Vagina (tissue), 2 donors: ENCODE measurements at places on chromosomes 12 and 14.
A peak's percentile ranks its signal among the peaks of the same experiment; 100 is the strongest.

DNA sequence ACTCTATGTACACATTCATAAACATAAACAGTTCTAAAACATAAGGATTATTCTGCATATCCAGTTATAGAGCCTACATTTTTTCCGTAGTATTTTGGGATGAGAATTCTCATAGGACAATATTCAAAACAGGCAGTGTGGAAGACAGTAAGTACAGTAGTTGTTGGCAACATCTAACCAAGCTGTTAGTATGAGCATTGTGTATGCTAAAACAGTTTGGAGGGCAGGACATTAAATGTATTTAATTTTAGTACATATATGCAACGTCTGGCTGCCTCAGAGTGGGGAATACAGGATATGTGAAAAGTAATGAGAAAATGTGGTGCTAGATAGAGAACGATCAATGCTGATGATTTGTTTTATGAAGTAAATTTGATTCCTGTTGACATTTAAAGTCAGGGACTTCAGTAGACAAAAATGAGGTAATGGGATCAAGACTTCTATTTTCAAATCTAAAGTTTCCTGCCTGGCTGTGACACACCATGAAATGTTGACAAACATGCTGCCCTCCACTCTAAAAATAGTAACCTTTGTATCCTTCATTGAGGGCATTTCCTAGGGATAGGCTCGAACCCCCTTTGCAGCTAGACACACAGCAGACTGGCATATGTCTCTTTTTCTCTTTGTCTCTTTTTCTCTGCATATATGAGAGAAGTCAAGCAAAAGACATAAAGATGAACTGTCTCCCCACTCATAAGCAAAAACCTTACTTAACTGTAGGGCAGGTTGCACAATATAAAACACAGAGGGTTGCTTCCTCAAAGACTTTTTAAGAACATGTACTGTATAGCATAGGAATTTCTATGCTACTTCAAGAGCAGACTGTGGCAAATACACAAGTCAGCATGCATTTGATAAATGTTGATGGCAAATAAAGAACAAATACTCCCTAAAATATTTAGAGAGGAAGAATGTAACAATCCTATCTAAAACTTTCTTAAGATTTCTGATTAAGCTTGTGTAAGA lies 75.5 kb upstream of the GTF2A1 start:
- no peak for DNase-seq

DNA sequence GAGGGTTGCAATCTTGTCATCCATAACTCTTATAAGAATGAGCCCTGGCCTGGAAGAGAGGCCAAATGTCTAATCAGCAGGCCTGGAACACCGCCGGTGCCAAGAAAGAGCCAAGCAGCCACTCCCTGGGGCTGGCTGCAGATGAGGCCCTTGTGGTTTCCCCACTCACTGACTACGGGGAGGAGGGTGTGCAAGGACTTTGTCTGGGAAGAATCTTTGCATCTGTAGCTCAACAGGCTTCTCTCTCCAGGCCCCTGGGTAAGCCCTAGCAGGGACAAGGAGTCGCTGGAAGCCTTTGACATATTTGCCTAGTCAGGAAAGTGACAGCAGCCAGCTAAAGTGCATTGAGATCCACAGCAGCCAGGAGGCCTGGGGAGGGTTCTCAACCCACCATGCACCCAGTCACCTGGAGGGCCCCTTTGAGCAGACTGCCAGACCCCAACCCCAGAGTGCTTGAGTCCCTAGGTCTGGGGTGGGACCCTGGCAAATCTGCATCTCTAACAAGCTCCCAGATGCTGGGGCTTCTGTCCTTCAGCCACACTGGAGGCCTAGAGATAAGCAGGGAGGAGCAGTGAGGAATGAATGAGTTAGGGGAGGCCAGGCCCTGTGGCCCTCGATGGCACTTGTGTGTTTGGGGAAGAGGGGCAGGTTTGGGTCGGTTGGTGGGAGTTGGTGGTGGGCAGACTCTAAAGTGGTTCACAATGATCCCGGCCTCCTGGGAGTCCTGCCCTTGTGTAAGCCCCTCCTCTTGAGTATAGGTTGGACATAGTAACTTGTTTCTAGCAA lies 13.9 kb upstream of the LRTM2 start:
- DNase-seq: no peak

DNA sequence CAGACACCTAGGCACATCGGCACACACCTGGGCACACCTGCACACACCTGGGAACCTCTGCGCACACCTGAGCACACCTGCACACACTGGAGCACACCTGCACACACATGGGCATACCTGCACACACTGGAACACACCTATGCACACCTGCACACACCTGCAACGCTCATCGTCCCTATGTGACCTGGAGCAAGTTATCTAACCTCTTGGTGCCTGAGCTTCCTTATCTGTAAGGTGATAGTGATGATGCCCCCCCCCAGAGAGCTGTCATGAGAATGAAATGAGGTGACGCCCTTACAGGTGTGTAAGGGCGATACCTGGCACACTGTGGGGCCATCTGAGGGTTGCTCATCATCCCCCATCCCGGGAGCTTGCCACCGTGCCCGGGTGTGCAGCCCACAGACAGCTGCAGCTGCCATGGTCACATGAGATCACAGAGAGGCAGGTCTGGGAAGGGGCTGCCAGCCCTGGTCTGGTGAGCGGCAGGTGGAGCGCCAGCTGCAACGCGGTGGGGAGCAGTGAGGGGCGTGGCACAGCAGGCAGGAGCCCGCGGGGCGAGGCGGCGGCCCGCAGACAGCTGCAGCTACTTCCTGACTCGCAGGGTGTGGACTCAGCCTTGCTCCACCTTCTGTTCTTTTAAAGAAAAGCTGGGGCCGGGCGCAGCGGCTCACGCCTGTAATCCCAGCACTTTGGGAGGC lies 59.9 kb upstream of the FBRSL1 start:
- no peak for DNase-seq

GRCh38 chr12:92558806-92559205 lies 144.0 kb upstream of the PLEKHG7 start:
- no peak for DNase-seq

GRCh38 chr12:41920355-41920754 lies 224.3 kb downstream of the GXYLT1 start:
- no peak for DNase-seq

DNA sequence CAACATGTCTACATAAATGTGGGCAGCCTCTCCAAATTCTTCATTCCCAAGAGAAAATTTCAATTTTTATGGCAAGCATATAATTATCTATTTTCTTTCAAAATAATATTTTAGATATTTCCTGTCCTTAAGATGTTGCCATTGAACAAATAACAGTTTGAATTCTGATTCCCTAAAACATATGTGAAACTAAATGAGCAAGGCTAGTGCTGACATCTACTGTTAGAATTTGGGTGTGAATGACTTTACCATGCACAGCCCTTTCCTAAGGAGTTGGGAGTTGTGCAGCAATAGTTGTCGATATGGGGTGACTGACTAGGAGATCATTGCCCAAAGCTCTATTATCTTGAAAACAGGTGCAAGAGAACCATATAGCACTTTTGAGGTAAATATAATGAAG lies 108.2 kb upstream of the SLC38A4 start:
- no peak for DNase-seq

GRCh38 chr14:52703225-52703624 lies 3.8 kb upstream of the PSMC6 start:
- no peak for DNase-seq

DNA sequence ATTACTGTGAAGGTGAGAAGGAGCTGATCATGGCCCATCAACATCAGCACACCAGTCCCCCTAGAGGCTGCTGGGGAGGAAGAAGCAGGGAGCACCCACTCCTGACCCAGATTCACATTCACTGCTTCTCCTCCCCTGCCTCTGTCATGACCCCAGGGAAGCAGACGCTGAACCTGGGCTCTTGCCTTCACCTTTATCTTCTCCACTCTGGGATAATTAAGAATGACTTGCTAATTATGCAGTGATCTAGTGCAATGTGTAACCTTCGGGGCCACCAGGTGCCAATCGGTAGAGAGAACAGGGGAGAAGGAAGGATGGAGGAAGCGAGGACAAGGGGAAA lies 44.4 kb upstream of the IQSEC3 start:
- DNase-seq: peak; percentile 87

- no peak for DNase-seq
These were observed 179.2 kb upstream of the RTL1 start for GRCh38 chr14:101082436-101083384.

- DNase-seq: peak; percentile 64
These were observed 104.9 kb upstream of the FKBP4 start for GRCh38 chr12:2689879-2690278.

DNA sequence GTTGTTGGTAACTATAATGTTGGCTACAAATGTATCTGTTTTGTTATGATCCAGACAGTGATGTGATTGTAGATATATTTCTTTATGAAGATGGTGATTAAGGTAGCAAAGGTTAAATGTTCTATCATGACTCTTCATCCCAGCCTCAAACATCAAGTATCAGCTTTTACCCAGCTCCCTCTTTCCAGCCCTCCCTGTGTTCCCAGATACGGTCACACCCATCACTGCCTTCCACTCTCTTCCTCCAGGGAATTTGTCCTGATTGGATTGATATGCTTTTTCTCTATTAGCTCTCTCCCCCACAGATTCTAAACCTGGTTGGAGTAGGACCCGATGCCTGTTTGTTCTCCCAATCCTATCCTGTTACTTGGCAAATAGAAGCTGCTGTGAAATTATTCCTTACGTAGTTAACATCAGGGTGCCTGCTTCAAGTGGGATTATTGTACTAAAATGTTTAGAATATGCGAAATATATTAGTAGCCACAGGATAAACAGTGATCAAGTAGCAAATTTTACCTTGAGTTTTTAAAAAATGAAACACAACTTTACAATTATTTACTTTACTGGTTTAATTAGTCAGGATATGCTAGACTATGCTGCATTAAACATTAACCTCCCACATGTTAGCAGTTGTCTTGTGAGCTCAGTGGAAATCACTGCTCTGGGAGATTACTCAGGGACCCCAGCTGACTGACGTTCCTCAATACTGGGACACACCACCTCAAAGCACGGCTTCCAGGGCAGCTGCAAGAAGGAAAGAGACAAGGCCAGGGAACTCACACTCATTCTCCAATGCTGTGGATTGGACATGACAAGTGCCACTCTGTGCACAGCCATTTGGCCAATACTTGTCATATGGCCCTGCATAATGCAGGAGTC lies 165.3 kb downstream of the ALX1 start:
- DNase-seq: no peak

GRCh38 chr12:132105467-132105866 lies 38.7 kb downstream of the DDX51 start:
- no peak for DNase-seq

DNA sequence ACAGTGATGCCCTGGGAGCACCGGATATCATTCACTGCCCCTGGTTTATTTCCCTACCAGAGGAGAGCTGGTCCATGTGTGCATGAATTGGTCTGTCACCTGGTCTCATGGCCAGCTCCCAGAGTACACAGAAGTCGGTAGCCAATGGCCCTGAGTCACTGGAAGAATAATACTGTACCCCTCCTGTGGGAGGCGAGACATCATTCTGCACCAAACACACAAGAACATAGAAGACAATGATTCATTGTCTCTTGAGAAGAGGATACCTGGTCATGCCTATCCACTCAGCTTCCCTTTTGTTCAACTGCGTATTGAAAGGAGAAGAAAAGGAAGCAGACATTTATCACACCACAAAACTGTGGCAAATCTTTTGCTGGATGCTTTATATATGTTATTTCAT lies 216.2 kb downstream of the DPF3 start:
- DNase-seq: no peak

GRCh38 chr14:49950275-49951228 lies 57.7 kb downstream of the ARF6 start:
- DNase-seq: no peak

DNA sequence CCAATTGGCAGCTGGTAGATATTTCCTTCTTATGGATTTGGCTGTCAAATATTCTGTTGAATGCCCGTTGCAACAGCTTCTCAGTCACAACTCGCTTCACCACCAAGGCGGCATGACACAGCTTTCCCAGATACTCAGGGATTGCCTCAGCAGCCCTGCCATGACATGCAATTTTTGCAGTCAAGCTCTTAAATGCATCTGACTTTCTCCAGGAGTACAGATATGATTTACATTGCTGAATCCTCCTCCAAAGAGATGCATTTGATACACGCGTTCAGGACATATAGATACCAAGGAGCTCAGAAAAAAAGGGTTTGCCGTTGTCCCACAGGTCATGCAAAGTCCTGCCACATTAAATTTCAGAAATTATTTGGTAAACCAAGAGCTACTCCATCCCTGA lies 6.5 kb downstream of the KRT5 start:
- DNase-seq: peak; percentile 69

- no peak for DNase-seq
These were observed 119.7 kb downstream of the FBXL14 start for GRCh38 chr12:1474574-1475153.

GRCh38 chr12:106767206-106767605 lies 7.3 kb upstream of the RIC8B start:
- DNase-seq: no peak

DNA sequence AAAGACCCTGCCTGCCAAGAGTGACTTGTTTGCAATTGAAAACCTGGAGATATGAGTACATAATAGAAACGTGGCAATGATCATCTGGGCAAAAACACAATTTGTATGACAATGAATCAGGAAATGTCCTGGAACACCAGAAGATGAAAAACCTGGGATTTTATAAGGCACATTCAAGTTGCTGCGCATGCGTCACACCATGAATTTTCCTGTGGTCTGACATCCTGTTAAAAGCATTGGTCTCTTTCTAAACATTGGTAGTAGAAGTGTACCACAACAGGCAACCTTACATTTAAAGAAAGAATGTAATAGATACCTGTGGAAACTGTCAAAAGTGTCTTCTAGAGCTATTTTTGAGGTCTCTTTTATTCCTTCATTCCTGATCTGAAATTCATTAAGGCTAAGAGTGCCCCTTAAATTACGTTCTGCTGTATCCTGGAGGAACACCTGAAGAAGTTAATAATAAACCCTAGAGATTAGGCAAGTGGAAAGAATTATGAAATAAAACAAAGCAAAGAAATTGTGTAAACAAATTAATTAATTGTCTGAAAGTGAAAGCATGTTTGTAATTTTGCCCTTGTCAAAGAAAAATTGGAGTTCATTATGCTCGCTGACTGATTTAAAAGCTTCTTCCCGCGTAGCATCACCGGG lies 676.5 kb downstream of the DIO2 start:
- DNase-seq: no peak

DNA sequence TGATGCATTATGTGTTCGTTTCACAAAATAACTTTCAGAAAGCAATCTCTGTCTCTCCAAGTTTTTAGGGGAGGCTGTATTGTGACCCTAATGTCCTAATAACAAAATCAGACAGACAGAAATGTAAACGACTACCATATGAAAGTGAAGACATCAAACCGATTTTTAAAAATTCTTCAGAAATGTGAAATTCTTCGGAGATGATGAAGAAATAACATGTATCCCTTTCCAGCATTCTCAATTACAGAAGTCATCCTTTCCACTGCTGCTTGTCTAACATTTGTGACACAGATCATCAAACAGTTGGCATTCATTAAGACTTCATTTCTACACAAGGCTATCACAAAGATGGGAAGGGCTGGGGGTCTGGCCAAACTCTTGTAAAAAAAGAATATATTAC lies 41.0 kb downstream of the DMAC2L start:
- DNase-seq: no peak

GRCh38 chr14:98278800-98279199 lies 993.2 kb downstream of the BCL11B start:
- DNase-seq: peak; percentile 81

GRCh38 chr12:77104792-77105191 lies 39.4 kb upstream of the E2F7 start:
- no peak for DNase-seq
